ENCODE measurements at places on chromosomes 12 and 14.
A peak's percentile ranks its signal among the peaks of the same experiment; 100 is the strongest.

- DNase-seq = no peak
These were observed 40.2 kb upstream of the CCT2 start for GRCh38 chr12:69545081-69545480.

DNA sequence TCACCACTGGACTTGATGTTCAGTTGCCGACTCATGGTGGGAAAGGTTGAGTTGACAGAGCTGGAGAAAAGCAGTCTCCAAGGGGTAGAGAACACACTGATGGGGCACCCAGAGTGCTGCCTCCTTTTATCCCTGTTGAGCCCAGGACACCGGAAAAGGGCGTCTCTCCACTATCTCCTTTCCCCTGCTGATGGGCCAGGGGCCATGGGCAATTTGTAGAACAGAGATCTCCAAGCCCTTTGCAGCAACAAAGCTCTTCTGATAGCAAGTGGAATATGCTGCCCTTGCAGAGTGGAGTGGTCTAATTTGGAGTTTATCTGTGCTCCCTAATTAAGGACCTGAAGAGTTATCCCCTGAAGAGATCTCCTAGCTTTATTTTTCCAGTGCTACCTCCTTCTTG is at the start of gene KRT74:
Gene KRT74, minus strand, starts transcription at position 101 of the 400 bp plus-strand sequence. Its CDS starts 66 bp downstream, at position 35.
- no peak for DNase-seq

DNA sequence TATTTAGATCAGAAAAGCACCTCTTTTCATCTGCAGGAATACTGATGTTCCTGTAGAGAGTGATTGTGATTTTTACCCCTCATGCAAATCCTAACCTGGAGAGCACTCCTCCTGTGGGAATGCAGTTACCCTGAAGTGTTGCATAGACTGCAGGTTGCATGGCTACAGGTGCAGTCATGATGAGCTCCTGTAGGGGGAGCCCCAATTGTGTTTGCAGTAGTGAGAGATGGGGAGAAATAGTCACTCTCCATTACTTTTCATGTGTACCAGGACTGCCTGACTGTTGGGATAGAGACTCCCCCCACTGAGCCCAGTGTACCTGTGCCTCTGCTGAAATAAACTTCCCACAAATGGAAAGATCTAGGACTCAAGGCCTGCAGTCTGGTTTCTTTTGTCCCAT is 1086.5 kb downstream of the SLC6A15 start:
- peak; percentile 55 for DNase-seq

DNA sequence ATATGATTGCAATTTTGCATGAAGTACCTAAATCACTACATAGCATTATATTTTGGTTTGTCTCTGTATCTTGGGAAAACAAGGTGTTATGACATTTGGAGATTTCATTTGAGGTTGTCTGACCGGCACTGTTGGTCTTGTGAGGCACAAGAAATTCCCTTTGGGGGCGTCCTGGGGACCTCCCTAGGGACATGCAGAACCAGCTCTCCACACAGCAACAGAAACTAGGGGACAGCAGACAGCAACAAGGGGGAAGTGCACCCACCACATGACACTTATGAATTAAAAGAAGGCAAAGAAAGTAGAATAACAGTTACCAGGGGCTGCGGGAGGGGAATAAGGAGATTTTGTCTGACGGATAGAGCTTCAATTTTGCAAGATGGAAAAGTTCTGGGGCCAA is 14.4 kb downstream of the DDX54 start:
- DNase-seq = no peak

Measured in neural progenitor cell (in vitro differentiated cells).